ENCODE measurements at places on chromosomes 12 and 14.

DNA sequence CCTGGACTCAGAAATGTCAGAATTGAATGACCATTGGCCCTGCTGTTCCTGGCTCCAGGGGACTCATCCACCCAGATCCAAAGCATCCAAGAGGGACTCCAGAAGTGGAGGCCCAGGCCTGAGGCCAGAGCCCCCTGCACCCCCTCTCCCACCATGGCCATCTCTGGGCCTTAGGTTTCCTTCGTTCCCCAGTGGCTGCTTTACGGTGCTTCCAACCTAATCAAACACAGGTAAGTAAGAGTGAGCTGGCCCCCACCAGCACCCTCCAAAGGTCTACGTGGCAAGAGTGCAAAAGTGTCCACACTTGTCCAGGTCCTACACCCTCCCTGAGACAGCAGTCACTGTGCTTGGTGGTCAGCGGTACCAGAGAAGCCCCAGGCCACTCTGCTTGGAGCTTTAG is 139.0 kb downstream of the DPF3 start:
- DNase-seq: no peak

GRCh38 chr12:83322809-83323208 is 636.1 kb downstream of the TMTC2 start:
- no peak for DNase-seq

DNA sequence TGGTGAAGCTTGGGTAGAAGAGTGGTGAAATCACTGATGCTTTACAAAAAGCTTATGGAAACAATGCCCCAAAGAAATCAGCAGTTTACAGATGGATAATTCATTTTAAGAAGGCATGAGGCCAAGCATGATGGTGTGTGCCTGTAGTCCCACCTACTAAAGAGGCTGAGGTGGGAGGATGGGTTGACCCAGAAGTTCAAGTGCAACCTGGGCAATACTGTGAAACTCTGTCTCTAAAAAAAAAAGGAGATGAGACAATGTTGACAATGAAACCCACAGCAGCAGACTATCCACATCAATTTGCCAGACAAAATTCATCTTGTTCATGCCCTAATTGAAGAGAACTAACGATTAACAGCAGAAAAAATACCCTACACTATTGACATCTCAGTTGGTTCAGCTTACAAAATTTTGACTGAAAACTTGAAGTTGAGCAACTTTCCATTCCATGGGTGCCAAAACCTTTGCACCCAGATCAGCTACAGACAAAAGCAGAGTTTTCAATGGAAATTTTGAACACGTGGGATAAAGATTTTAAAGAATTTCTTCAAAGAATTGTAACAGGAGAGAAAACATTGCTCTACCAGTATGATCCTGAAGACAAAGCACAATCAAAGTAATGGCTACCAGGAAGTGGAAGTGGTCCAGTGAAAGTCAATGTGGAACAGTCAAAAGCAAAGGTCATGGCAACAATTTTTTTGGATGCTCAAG is 26.7 kb downstream of the BTG1 start:
- no peak for DNase-seq

- DNase-seq: no peak
Observed at GRCh38 chr14:59275668-59276067, 87.2 kb downstream of the DAAM1 start.

GRCh38 chr12:104320627-104321024 is 17.1 kb downstream of the EID3 start:
- DNase-seq: no peak

- no peak for DNase-seq
Observed at GRCh38 chr12:96195845-96196451, 1.8 kb downstream of the ELK3 start.

- DNase-seq: no peak
Observed at GRCh38 chr14:81565441-81566290, 32.0 kb upstream of the SEL1L start.

GRCh38 chr12:54407183-54407905 is 11.7 kb downstream of the ITGA5 start:
- DNase-seq: no peak

DNA sequence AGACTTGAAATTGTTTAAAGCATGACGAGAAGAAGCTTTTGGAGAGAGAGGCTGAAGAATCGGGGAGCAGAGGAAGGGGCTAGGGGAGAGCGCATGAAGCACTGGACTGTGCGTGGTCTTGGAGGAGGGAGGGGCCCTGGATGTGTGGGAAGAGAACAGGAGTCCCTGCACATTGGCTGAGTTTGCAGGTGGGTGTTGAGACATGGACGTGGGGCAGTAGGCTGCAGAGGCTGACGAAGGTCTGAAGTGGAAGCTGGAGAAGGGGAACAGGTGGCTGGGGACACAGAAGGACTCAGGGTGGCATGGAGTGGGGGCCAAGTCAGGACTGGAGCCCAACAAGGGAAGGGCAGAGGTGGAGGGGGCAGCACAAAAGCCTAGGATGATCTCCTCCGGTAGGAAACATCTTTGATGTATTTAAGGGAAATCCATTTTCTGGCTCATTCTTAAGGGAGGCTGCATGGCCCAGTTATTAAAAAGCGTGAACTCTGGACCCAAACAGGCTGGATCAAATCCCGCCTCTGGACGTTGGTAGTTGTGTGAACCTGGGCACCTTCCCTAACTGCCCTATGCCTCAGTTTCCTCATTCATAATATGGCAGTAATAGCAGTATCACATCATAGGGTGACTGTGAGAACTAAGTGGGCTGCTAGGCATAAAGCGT is 29.0 kb downstream of the ADGRD1 start:
- DNase-seq: no peak

GRCh38 chr12:130872179-130873096 is 572 bp downstream of the RAN start:
- peak; percentile 14 for DNase-seq

DNA sequence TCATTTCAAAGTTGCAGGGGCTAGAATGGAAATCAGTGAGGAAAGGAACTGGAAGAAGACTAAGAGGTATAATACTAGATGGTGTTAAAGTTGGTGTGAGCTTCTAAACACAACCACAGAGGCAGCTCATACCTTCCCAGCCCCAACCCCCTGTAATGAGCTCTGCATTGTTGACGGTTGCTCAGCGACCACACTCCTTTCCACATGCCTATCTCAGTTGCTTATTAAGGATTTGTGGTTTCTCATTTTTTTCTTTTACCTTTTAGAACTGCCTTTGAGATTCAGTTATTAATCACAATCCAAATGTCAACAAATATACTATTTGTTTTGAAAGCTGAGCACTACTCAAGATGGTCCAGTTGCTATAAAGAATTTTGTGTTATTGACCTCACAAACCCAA is 62.1 kb upstream of the KIF21A start:
- no peak for DNase-seq

- DNase-seq: no peak
Observed at GRCh38 chr12:126784328-126784921, 1482.5 kb upstream of the TMEM132C start.

DNA sequence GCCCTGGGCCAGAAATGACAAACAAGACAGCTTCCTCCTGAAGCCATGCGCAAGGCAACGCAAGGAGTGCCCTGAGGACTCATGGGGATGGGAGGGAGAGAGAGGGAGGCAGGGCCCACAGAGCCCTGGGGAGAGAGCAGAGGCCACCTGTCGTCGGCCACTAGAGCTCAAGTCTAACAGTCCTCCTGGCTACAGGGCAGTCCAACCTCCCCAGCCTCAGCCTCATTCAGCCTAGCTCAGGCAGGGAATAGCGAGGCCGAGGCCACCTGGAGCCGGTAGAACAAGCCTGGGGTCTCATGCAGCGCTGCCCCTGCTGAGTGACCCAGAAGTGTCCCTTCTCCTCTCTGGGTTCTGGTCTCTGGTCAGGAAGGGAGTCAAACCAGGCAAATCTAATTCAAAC is 69.5 kb downstream of the BCL11B start:
- DNase-seq: no peak

Measured in stimulated activated CD8-positive, alpha-beta memory T cell treated with anti-CD3 and anti-CD28 coated beads, Interleukin-4, amount 100 ng/mL, for 1 hour (primary cell).